ENCODE measurements at places on chromosomes 7 and 10. TPM values are rescaled to one million over a fixed set of nuclear protein-coding genes. Genes with fewer than 3 reads are reported as not detected.

- peaks cover 11% of the 10 kb centered on the region for H3K27me3 ChIP-seq
- peaks cover 3% of the 10 kb centered on the region for H3K4me1 ChIP-seq
- no peak overlapping the region for H3K27ac ChIP-seq
- no peaks in the 10 kb centered on the region for H3K36me3 ChIP-seq
- no peak overlapping the region for H3K4me3 ChIP-seq
Measured at GRCh38 chr7:512541-513311, 6.9 kb downstream of the PDGFA start.

- no peak overlapping the region for H3K4me3 ChIP-seq
- no peaks in the 10 kb centered on the region for H3K36me3 ChIP-seq
- H3K27me3 ChIP-seq, result no peaks in the 10 kb centered on the region
- no peaks in the 10 kb centered on the region for H3K4me1 ChIP-seq
Measured at GRCh38 chr7:66899552-66900280, 21.3 kb upstream of the TMEM248 start.

- no peaks in the 10 kb centered on the region for H3K36me3 ChIP-seq
- peak overlapping the region; percentile 66 for H3K27ac ChIP-seq
- H3K4me3 ChIP-seq, result no peak overlapping the region
- H3K27me3 ChIP-seq, result no peaks in the 10 kb centered on the region
- DNase-seq, result peak; percentile 37
- peaks cover 38% of the 10 kb centered on the region for H3K4me1 ChIP-seq
Measured at GRCh38 chr7:69739190-69739589, 140.9 kb downstream of the AUTS2 start.

GRCh38 chr7:22622116-22622785 lies 104.7 kb upstream of the IL6 start:
- H3K4me3 ChIP-seq, result no peak overlapping the region
- H3K27ac ChIP-seq, result no peak overlapping the region
- DNase-seq, result no peak
- H3K27me3 ChIP-seq, result no peaks in the 10 kb centered on the region

- peak; percentile 86 for DNase-seq
- peak overlapping the region; percentile 18 for H3K4me3 ChIP-seq
- no peaks in the 10 kb centered on the region for H3K36me3 ChIP-seq
- peak overlapping the region; percentile 56 for H3K27ac ChIP-seq
- peaks cover 37% of the 10 kb centered on the region for H3K4me1 ChIP-seq
Measured at GRCh38 chr7:1059200-1060091, 15.1 kb downstream of the GPR146 start.

DNA sequence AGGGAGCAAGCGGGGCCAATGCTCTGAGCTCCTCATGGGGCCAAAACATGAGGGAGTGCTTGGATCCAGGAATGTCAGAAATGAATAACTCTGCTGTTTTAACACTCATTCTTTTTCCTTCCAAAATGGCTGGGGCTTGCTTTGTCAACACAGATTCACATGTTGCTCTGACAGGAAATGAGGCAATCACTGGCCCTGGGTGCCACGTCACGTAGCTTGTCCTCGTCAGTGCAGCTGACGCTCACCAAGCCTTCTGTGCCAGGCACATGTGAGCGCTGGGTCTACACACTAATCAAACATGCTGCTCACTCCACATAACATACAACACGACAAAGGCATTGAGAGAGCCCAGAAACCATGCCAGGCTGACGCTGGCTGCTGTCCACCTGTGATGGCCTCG lies 198.9 kb downstream of the WDR37 start:
- H3K27me3 ChIP-seq, result peaks cover 49% of the 10 kb centered on the region
- no peaks in the 10 kb centered on the region for H3K36me3 ChIP-seq
- H3K27ac ChIP-seq, result no peak overlapping the region
- H3K4me3 ChIP-seq, result no peak overlapping the region
- peak; percentile 21 for DNase-seq
- no peaks in the 10 kb centered on the region for H3K4me1 ChIP-seq

DNA sequence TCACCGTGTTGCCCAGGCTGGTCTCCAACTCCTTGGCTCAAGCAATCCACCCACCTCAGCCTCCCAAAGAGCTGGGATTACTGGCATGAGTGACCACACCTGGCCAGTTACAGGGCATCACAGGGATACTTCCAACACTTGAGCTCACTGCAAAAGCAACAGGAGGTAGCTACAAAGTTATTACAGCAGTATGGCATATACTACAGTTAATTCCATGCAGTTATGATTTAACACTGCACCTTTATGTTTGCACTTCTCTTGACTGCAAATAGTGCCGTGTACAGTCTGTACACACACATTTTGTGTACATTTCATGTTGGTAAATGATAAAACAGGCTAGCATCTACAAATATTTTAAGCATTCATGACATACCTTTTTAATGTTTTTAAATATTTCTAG lies 21.3 kb downstream of the SRPK2 start:
- no peaks in the 10 kb centered on the region for H3K4me1 ChIP-seq
- no peaks in the 10 kb centered on the region for H3K36me3 ChIP-seq
- no peak overlapping the region for H3K4me3 ChIP-seq
- no peak overlapping the region for H3K27ac ChIP-seq
- no peak for DNase-seq

RET gene
- 70.1 TPM for total RNA-seq

CNNM1 gene
- 0.73 TPM for total RNA-seq

COL13A1 gene
- 3.0 TPM for total RNA-seq

MRLN gene
- total RNA-seq, result not detected

DYDC2 gene
- total RNA-seq, result not detected

FKBP6 gene
- not detected for total RNA-seq

All from A673 (cell line).